ENCODE measurements at places on chromosomes 12 and 14.

DNA sequence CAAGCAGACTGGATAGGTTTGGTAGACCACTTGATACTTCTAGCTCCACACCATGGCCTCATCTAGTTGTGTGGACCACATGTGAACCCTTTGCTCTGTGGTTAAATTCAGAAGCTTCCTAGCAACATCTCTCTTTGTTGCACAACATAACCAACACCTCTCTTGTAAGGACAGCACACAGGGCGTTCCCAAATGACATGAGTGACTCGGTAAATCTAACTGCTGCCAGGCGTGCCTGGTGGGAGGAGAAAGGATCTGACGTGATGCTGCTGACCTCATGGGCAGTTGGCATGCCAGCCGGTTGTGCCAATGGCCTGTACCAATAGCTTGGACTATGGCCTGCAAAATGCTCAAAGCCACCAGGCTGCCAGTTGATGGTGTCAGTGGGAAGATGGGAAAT lies 93.8 kb downstream of the CPSF2 start:
- DNase-seq: no peak

GRCh38 chr12:125065919-125066570 lies 810 bp downstream of the AACS start:
- no peak for DNase-seq

GRCh38 chr12:69872804-69873203 lies 47.8 kb downstream of the MYRFL start:
- no peak for DNase-seq

- no peak for DNase-seq
Measured at GRCh38 chr14:90428676-90429075, 31.8 kb downstream of the CALM1 start.

DNA sequence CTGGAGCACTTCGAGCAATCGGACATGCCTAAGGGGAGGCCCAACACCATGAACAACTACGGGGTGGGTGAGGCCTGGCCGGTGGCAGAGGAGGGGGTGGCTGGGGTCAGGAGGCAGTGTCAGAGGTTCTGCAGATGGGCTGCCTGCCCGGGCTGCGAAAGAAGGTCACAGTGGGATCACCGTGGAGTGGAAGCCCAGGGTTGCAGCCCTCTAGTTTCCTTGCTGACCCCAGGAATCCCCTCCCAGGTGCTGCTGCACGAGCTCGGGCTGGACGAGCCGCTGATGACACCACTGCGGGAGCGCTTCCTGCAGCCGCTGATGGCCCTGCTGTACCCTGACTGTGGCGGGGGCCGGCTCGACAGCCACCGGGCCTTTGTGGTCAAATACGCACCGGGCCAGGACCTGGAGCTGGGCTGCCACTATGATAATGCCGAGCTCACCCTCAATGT lies 1.9 kb upstream of the ARL6IP4 start:
- no peak for DNase-seq

DNA sequence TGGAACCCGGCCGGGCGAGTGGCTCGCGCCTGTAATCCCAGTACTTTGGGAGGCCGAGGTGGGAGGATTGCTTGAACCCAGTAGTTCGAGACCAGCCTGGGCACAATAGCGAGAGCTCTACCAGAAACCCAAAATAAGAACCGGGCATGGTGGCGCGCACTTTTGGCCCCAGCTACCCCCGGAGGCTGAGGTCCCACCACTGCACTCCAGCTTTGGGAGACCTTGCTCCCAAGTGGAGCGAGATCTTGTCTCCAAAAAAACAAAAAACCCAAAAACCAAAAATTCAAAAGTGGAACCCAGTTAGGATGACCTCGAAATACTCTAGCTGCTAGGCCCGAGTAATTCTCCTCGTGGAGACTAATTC lies 769 bp upstream of the VTI1B start:
- no peak for DNase-seq

DNA sequence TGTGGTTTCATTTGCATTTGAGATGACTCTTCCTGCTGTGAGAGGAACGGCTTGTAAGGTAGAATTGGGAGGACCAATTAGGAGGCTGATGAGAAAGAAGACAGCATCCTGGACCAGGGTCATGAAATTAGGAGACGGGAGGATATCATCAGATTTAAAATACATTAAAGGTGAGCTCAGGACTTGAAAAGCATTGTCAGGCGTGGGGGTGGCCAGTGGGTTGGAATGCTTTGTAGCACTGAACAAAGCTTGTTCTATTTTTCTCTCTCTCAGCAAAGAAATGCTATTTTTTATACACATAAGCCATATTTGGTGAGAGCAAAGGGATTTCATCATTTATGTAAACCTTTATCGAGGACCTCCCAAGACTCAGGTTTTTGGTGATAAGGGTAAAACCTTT lies 157.5 kb downstream of the TMEM132D start:
- DNase-seq: no peak

DNA sequence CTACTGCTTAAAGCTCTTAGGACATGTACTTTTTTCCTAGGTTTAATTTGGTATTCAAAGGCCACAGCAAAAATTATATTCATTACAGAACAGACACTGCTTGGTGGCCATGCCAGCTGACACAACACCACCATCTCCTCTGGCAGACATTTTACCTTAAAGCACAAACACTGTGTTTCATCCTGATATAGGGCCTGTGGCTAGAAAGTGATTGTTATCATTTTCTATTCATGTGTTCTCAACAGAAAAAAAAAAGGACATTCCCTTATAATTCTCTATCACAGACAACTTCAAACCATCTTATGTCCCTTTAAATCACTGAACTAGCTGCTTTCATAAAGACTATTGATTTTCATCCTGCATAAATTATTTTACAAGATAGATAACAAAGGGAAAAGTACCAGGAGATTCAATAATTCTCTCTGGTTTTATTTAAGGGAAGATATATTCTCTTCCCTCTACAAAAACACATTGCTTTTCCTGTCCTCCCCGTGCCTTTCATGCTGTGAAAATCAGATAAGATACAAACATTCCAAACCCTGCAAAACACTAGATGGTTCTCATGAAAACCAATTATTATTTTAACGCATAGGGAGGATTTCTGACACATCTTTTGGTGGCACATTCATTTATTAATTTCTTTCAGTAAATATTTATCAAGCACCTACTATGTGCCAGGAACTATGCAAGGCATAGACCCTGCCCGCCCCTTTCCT lies 139.3 kb upstream of the TMCC3 start:
- DNase-seq: no peak

DNA sequence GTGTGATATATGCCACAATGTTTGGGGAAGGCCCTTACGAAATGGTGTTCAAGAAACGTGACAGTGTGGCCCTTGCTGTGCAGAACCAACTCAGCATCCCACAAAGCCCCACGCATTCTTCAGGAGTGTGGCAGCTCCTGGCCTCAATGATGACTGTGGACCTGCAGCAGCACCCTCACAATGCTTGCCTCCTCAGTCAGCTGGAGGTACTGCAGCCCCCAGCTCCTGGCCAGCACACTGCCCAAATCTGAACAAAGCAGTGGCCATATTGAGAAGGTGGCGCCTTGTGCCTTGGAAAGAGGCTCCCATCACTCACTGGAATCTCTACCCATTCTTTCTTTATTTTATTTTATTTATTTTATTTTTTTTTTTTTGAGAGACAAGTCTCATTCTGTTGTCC lies 10.4 kb downstream of the POLE2 start:
- no peak for DNase-seq

Measured in stimulated activated CD8-positive, alpha-beta memory T cell treated with anti-CD3 and anti-CD28 coated beads, Interleukin-4, amount 100 ng/mL, for 4 hours (primary cell).